Thoracic aorta (tissue), 2 donors: ENCODE measurements at places on chromosomes 5 and 9. TPM values are rescaled to one million over a fixed set of nuclear protein-coding genes. Genes with fewer than 3 reads are reported as not detected.

GRCh38 chr5:131379723-131380122 is 115.9 kb downstream of the CDC42SE2 start:
- no peak for DNase-seq

- no peak for DNase-seq
These were observed 19.2 kb downstream of the KCTD16 start for GRCh38 chr5:144189800-144190429.

- no peak for DNase-seq
These were observed 35.3 kb upstream of the POMT1 start for GRCh38 chr9:131467214-131467935.

DNA sequence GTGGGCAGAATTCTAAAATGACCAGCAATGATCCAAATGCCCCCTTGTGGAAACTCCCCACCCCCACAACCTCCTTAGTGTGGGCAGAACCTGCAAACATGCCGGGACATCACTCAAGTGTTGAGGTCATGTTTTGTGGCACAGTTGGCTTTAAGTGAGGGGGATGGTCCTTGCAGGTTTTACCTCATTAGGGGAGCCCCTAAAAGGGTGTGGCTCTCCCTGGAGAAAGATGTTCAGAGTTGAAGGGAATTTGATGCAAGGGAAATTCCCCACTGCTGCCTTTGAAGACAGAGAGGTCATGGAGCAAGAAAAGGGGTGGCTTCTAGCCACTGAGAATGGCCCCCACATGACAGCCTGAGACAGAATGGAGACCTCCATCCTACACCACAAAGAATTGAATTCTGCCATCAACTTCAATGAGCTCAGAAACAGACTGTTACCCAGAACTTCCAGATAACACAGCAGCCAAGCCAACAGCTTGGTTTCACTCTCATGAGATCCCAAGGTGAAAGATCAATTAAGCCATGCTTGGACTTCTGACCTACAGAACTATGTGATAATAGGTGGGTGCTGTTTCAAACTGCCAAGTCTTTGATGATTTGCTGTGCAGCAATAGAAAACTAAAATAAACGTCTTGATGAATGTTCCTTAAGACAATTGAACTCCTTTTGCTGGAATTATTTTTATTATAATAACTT is 103.4 kb downstream of the MED10 start:
- no peak for DNase-seq

CFAP157 gene
- 0.27 TPM for total RNA-seq

GRCh38 chr9:95642189-95642588 is 125.4 kb upstream of the PTCH1 start:
- no peak for DNase-seq

HRH2 gene
- total RNA-seq: 8.8 TPM
